ENCODE measurements at places on chromosomes 5 and 9.

DNA sequence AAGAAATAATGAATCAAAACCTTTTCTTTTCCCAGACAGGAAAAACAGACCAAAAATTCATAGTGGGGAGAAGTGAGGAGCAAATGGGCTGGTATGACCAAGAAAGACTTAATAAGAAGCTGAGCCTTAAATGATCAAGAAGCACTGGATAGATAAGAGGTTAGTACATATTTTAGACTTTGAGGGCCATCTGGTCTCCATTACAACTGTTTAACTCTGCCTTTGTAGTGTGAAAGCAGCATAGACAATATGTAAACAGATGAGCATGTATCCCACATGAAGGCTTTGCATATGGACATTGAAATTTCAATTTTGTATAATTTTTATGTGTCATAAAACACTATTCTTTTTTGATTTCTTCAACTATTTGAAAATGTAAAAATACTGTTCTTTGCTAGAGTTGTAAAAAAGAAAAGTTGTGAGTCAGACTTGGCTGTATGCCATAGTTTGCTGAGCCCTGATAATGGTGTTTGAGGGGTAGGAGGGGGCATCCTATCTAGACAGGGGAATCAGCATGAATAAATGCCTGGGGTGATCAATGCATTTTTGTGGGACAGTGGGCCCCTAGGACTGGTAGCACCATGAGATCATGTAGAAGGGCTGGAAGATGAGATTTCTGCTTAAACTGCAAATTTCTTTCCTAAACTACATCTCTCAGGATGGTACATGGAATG lies 91.8 kb upstream of the GPR151 start:
- DNase-seq = no peak

- no peak for DNase-seq
These were observed 489.8 kb downstream of the MAT2B start for GRCh38 chr5:163995206-163995605.

DNA sequence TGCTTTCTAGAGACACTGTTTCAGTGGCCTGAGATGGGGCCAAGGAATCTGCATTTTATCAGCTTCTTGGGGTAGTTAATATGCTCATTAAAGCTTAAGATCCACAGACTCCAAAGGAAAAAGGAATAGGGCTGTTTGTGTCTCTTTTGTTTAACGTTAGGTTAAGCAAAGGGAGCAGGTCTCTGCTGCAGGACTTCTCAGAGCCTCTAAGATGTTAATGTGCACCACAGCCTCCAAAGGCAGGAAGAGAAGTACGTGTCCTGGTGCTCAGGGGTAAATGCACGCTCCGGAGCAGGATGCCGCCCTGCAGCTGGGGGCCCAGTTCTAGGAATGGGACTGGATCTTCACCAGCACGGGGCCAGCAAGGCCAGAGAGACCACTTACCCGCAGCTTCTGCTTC lies 19.6 kb downstream of the SPARC start:
- no peak for DNase-seq

DNA sequence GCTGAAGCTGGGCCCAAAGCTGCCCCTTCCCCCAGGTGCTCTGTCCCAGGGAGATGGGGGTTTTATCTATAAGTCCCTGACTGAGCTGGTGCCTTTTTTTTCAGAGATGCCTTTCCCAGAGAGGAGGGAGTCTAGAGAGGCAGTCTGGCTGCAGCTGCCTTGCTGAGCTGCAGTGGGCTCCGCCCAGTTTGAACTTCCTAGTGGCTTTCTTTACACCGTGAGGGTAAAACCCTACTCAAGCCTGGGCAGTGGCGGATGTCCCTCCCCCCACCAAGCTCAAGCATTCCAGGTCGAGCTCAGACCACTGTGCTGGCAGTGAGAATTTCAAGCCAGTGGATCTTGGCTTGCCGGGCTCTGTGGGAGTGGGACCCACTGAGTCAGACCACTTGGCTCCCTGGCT lies 41.3 kb downstream of the CAVIN4 start:
- no peak for DNase-seq

- DNase-seq = no peak
These were observed 452.9 kb downstream of the CSNK1G3 start for GRCh38 chr5:123964884-123965283.

GRCh38 chr9:77663754-77664153 lies 15.6 kb upstream of the GNA14 start:
- peak; percentile 87 for DNase-seq

GRCh38 chr5:58453306-58453705 lies 6.6 kb downstream of the PLK2 start:
- DNase-seq = no peak

Data from LNCaP clone FGC (cell line).